ENCODE measurements at places on chromosomes 4 and X.

- DNase-seq, result peak; percentile 49
These were observed 580 bp upstream of the MMGT1 start for GRCh38 chrX:135974279-135974856.

DNA sequence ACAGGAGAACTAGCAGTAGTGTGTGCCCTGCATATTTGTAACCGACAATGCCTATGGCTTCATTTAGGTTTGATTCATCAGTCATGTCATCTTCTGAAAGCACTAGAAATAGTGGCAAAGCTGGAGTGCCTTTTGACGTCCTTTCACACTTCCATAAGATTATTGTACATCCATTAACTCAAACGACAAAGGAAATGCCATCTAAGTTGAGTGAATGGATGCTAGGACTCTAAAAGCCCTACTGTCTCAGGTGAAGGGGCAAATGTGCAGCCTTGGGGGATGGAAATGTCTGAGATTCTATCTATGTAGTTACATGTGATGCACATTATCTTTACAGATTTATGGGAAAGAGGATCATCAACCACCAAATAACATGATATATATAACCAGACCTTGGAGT lies 1473.6 kb downstream of the STIM2 start:
- no peak for DNase-seq

GRCh38 chrX:146451136-146451535 lies 358.4 kb upstream of the CXorf51B start:
- no peak for DNase-seq

GRCh38 chrX:136750364-136750763 lies 30.4 kb downstream of the ARHGEF6 start:
- no peak for DNase-seq

DNA sequence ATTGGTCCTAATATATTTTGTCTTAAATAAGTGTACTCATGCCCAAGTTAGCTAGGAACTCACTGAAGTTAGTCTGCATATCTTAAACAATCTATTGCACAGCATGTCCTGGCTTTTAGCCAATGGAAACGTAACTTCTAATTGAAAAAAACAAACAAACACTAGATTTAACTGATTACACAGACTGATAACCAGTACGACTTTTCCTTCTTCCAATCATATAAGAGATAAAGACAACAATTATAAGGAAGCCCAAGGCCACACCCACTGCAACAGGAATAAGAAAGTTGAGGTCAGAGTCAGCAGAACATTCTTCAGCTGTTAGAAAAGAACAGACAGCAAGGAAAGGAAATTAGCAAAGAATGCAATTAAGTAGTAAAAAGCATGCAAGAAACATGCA lies 40.8 kb downstream of the LAMP2 start:
- DNase-seq, result peak; percentile 32

DNA sequence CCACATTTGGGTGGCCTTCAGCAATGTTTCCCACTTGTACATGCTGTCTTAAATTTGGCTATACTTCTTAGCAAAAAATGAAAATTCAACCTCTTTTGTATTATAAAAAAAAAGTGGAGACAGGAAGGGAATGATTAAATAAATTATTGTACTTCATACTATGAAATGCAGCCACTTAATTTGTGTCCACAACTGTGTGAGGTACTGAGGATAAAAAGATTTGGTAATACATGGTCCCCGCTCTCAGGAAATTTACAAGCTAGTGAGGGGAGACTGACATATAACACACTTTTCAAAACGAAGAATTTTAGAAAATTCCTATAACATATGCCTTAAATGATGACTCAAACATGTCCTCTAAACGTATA lies 105.0 kb downstream of the HNRNPD start:
- no peak for DNase-seq

GRCh38 chr4:24791043-24791442 lies 4.3 kb upstream of the SOD3 start:
- no peak for DNase-seq

DNA sequence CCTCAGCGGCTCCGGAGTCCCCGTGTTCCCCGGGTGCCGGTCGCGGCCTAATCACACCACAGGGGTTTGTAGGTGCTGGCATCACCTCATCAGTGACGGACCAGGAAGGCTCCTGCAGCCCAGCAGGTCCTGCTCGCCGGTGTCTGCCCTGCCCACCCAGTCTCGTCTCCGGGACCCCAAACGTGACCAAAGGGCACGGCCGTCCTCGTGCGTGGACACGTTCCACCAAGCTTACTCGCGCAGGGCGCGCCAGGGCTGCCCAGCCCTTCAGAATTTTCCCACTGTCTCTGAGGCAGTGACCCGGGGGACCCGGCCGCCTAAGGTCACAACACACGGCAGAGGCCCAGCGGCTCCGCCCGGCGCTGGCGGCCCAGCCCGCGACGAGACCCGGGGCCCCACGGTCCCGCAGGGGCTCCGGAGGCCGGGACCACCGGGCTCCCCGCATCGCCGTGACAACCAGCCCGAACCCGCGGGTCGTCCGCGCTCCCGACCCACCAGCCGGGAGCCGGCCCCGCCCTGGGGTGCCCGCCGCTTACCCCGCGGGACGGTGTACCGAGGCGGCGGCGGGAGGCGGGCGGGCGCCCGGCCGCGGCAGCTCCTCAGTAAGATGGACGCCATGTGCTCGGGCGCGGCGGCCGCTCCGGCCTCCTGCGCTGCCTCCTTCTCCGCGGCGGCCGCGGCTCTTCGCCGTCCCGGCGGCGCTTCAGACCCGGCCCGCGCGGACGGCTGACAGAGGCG lies 454 bp downstream of the LETM1 start:
- DNase-seq, result no peak

GRCh38 chrX:47941423-47941822 lies 62.4 kb downstream of the ZNF182 start:
- DNase-seq, result no peak

GRCh38 chrX:115311601-115312001 lies 22.1 kb downstream of the LUZP4 start:
- DNase-seq, result no peak

- DNase-seq, result peak; percentile 1
These were observed 477.1 kb downstream of the DTHD1 start for GRCh38 chr4:36758312-36759178.

- no peak for DNase-seq
These were observed 49.9 kb upstream of the FHDC1 start for GRCh38 chr4:152886201-152886600.

- DNase-seq, result no peak
These were observed 42.2 kb upstream of the GUCY1A1 start for GRCh38 chr4:155624478-155624877.

- DNase-seq, result no peak
These were observed 2.4 kb downstream of the RXFP1 start for GRCh38 chr4:158523990-158524535.

DNA sequence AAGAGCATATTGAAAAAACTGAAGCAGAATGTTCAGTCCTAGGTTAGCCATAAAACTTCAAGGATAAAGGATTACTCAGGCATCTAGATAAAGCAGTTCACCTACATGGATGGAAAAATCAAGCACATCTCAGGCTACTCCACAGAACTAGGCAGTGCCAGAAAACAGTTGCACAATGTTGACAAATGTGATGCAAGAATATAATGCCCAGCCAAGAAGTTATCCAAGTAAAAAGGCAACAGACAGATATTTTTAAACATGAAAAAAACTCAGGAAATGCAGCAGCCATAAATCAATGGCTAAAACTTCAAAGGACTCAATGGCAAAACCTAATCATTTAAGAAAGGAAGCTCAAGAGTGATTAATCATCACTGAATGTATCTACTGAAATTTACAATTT lies 456.0 kb upstream of the FAM241A start:
- DNase-seq, result peak; percentile 87

- DNase-seq, result no peak
These were observed 10.6 kb downstream of the C4orf54 start for GRCh38 chr4:99647071-99647470.

Measured in iris pigment epithelial cell (primary cell).